Right renal pelvis (tissue), 4 donors: ENCODE measurements at places on chromosomes 3 and 15. TPM values are rescaled to one million over a fixed set of nuclear protein-coding genes. Genes with fewer than 3 reads are reported as not detected.
A peak's percentile ranks its signal among the peaks of the same experiment; 100 is the strongest.

The CA12 gene
- polyA plus RNA-seq = 151 TPM

The SMCO1 gene
- polyA plus RNA-seq = not detected

The PROS1 gene
- 43.1 TPM for polyA plus RNA-seq

The TRIM42 gene
- polyA plus RNA-seq = not detected

The TNFAIP8L3 gene
- 2.2 TPM for polyA plus RNA-seq

The A4GNT gene
- 1.6 TPM for polyA plus RNA-seq

The GP9 gene
- polyA plus RNA-seq = 1.2 TPM

The SYNPR gene
- 0.10 TPM for polyA plus RNA-seq

The GPR171 gene
- polyA plus RNA-seq = 0.21 TPM

The SLC12A8 gene
- 6.9 TPM for polyA plus RNA-seq

The SOX14 gene
- not detected for polyA plus RNA-seq

The GALK2 gene
- polyA plus RNA-seq = 30.3 TPM

The ENTPD3 gene
- polyA plus RNA-seq = 2.5 TPM

The RFTN1 gene
- 31.3 TPM for polyA plus RNA-seq

The RPUSD3 gene
- polyA plus RNA-seq = 29.4 TPM

The MYRIP gene
- 2.4 TPM for polyA plus RNA-seq

The GOLGA8M gene
- 1.9 TPM for polyA plus RNA-seq

DNA sequence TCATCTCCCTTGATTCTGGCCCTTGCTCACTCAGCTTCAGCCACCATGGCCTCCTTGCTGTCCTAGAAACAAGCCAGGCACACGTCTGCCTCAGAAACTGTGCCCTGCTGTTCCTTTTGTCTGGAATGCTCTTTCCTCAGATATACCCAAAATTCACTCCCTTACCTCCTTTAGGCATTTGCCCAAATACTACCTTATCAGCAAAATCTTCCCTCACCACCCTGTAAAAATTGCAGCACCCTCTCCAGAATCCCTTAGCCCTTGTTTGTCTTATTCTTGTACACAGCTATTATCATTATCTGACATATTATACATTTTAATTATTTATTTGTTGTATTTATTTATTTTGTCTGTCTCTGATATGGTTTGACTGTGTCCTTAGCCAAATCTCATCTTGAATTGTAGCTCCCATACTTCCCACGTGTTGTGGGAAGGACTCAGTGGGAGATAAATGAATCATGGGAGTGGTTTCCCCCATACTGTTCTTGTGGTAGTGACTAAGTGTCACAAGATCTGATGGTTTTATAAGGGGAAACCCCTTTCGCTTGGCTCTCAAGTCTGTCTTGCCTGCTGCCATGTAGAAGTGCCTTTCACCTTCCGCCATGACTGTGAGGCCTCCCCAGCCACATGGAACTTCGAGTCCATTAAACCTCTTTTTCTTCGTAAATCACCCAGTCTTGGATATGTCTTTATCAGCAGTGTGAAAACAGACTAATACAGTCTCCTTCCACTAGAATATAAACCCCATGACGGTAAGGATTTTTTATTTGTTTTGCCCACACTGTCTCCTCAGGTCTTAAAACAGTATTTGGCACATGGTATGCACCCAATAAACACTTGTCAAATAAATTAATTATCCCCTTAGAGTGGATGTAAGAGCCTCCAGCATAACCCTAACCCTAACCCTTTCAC lies 60.0 kb upstream of the STT3B start:
- DNase-seq = no peak

DNA sequence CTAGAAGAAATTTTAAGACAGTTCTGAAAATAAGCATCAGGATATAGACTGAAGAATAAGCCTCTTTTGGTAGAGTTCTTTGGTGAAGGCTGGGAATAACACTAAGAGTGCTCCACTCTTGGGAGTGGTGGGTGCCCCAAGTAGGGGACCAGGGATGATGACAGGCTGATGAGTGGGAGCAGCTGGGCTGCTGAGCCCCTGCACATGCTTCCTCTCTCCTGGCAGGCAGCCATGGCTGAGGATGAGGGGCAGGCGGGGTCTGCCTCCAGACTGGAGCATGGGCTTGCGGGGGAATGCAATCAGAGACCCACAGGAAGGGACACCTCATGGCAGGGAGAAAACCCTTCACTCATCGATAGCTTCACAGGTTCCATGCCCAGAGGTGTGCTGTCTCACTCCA lies 72.6 kb upstream of the RORA start:
- no peak for DNase-seq

- DNase-seq = peak; percentile 51
Measured at GRCh38 chr3:76827701-76828226, 212.1 kb upstream of the ROBO2 start.

- no peak for DNase-seq
Measured at GRCh38 chr3:129440618-129441190, 680 bp downstream of the IFT122 start.

GRCh38 chr15:77577366-77577950 lies 55.3 kb downstream of the LINGO1 start:
- DNase-seq = no peak

DNA sequence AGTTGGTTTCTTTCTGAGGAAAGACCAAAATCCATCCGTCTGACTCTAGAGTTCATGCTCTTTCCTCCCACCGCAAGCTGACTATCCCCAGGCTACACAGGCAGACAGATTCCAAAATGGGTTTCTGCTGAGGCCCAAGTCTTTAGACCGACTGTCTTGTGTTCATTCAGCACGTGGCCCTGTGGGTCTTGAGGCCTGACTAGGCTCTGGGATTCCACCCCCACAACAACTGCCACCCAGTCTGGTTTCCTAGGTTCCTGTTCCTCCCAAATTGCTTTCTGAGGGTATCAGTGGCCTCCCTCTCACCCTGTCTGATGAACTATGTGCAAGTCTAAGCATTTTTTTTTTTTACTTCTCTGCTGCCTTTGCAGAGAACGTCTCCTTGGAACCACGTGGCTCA lies 67.7 kb downstream of the CYP19A1 start:
- no peak for DNase-seq

DNA sequence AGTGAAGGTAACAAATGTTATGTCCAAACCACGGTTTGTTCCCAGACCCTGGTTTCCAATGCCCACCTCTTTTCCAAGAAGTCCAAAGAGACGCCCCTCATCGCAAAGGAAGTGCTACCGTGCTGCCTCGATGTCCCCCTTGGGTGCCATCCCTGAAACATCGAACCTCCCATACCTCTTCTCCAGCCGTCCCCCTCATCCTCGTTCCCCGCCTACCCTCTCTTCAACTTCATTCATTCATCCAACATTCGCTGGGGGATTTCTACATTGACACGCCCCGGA lies 467 bp downstream of the TIPIN start:
- no peak for DNase-seq

GRCh38 chr15:48084759-48085590 lies 35.8 kb upstream of the SLC24A5 start:
- DNase-seq = no peak

- no peak for DNase-seq
Measured at GRCh38 chr3:139299261-139300132, 44.3 kb upstream of the MRPS22 start.

DNA sequence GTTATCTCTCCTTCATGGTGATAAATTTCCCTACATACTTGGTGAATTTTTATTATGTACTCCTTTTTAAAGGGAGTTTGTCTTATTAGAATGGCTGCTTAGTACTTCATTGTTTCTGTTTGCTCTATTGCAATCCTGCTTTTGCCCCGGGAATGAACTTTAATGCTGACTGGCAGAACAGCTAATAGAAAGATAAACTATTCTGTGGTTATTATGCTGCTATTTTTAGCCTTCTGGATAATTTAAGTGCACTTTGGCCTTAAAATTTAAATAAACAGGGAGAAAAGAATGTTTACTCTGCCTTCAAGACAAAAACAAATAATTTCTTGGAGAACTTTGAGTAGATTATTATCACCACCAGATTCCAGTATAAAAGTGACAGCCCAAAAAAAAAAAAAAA lies 413.8 kb upstream of the CCDC54 start:
- peak; percentile 63 for DNase-seq

DNA sequence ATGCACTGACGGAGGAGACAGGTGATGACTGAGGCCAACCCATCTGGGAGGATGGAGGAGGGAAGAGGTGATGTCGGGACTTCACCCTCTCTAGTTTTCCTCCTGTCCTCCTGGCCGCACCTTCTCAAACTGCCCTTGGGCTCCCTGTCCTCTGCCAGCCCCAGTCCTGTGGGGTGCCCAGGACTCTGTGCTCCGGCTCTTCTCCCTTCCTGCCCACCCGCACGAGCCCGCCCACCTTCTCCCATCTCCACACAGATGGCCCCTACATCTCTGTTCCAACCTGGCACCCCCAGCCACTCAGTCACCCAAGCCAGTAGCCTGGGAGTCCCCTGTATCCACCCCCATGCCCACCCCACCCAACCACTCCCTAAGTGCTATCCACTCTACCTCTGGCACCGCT lies 206.7 kb upstream of the LINGO1 start:
- DNase-seq = no peak

GRCh38 chr15:93670931-93671330 lies 560.4 kb upstream of the MCTP2 start:
- no peak for DNase-seq

- no peak for DNase-seq
Measured at GRCh38 chr3:150367757-150368156, 40.3 kb upstream of the TSC22D2 start.

DNA sequence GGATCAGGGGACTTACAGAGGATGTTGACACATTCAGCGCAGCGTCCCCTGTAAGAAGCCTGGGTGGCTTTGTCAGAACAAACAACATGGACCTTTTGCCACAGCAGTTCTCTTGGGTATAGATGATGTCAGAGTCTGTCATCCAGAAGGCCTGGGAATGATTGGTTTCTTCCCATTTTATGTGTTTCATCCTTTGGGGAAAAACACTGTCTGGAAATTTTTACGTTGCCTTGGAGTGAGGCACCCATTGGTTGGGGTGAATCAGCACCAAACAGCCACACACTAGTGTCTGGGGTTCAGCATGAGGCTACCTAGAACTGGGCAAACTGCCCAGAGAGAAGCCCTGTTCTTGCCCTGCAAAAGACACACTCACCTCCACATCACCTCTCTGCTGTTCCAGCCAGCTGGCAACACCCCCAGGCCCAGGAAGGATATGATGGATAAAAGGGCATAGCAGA lies 123.0 kb downstream of the FAM43A start:
- no peak for DNase-seq

GRCh38 chr3:190224863-190225692 lies 97.2 kb downstream of the CLDN1 start:
- DNase-seq = peak; percentile 7

- no peak for DNase-seq
Measured at GRCh38 chr3:138494607-138494929, 60.2 kb downstream of the ESYT3 start.

DNA sequence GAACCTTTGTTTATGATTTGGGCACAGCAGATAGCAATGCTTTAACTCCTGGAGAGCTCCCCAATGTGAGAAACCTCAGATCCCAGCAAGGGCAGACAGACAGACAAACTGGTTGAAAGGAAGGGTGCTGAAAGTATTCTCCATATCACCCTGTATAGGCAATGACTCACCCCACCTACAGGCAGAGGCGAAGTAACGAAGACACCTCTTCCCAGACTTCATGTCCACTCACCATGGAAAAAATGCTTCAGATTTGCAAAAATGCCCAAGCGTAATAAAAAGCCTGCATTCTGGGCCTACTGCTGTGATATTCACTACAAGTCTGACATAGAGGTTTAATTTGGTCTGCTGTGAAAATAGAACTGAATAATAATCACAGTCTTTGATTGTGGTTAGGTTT lies 50.5 kb downstream of the THBS1 start:
- no peak for DNase-seq

GRCh38 chr3:177835008-177835407 lies 637.7 kb upstream of the TBL1XR1 start:
- DNase-seq = no peak

DNA sequence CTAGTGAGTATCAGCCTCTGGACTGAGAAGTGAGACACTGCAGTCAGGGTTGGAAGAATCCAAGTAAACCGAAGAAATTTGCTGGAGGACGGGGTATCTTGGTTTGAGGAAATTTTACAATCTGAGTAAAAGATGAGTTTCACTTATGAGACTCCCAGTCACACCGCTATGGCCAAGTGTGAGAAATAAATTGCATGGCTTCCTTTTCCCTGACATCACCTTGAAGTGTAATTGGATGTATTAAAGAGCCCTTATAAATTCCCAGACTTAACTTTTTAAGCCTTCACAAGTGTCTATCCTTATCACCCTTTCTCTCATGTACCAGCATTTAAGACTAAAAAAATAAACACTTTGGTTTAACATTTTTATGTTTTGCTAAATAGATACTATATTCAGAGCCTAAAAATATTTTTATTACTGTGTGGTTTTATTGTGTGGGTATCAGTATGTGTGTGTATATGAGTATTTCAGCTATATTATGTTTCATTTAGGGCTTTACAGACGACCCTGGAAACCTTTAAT lies 23.8 kb downstream of the USP3 start:
- no peak for DNase-seq

DNA sequence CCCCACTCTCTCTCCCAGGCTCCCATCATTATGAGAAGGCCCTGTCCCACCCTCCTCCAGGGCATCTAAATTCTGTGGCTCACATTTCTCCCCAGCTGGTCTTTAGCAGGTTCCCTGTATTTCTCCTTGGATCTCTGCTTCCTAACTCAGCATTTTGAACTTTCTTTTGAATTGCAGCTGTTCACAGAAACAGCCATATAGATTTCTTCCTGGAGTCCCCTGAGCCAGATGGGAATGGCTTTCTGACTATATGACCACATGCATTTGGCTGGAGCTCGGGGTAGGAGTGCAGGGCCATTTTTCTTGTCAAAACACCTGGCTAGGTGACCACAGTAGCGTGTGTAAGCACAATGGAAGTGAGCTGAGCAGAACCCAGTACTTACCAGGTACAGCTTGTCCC lies 22.0 kb downstream of the RBP2 start:
- no peak for DNase-seq
